ENCODE measurements at places on chromosomes 6 and 20.
A peak's percentile ranks its signal among the peaks of the same experiment; 100 is the strongest.

DNA sequence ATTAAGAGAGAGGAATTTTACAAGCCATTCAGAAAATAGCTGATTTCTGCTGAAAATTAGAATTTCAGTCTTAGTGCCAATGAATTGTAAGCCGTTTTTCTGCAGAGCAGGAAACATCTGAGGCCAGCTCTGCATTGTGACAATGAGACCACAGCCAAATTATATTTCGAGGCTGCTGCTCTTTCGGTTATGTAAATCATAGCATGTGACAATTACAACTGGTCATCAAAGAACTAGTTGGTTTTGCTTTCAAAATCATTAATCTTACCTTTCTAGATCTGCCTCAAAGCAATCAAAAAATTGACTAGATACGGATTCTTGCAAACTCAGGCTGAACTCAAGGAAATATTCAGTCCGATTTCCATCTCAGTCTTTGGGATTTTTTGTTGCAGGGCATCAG is 33.4 kb upstream of the INSM1 start:
- no peak for DNase-seq

DNA sequence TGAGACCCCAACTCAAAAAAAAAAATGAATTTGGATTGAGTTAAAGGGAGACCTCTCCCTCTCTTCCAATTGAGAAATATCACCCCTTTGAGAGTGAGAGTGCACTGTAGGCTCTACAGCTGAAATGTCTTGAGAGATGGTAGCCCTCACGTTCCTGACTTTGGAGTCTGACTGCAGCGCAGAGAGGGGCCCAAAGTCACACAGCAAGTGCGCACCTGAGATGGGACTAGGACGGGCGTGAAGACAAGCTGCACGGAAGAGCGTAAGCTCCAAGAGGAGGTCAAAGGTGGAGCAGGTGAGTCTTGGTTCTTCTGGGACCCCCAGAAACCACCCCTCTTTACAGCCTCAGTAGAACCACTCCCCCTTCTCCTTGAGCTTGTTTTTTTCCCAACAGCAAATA is 643 bp downstream of the SLA2 start:
- no peak for DNase-seq

DNA sequence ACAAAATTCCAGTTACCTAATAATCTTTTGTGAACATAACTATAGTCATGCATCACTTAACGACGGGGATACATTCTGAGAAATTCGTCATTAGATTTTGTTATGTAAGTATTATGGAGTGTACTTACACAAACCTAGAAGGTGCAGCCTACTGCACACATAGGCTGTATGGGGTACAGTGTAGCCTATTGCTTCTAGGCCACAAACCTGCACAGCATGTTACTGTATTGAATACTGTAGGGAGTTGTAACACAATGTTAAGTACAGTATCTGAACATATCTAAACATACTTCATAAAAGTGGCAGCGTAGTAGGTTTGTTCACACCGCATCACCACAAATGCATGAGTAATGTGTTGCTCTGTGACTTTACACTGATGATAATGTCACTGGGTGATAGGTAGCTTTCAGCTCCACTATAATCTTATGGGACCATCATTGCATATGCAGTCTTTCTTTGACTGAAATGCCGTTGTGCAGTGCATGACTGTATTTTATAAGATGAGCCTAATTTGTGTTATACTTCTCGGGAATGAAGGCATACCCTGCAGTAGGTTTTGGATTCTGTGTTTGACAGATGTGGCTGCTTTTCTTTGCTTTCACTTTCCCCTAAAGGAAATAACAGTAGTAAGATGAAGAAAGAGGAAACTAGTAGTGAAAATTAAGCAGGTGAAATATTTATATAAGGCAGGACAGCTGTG is 365.6 kb downstream of the FARS2 start:
- no peak for DNase-seq

GRCh38 chr6:12442455-12442854 is 152.3 kb downstream of the EDN1 start:
- DNase-seq: no peak

- DNase-seq: peak; percentile 89
Observed at GRCh38 chr6:152982904-152983636, at the start of gene FBXO5. FBXO5 (minus strand) TSS chr6:152983041; CDS start chr6:152982959, 82 bp downstream.

- DNase-seq: no peak
Observed at GRCh38 chr6:42099340-42100028, 42.9 kb downstream of the C6orf132 start.

DNA sequence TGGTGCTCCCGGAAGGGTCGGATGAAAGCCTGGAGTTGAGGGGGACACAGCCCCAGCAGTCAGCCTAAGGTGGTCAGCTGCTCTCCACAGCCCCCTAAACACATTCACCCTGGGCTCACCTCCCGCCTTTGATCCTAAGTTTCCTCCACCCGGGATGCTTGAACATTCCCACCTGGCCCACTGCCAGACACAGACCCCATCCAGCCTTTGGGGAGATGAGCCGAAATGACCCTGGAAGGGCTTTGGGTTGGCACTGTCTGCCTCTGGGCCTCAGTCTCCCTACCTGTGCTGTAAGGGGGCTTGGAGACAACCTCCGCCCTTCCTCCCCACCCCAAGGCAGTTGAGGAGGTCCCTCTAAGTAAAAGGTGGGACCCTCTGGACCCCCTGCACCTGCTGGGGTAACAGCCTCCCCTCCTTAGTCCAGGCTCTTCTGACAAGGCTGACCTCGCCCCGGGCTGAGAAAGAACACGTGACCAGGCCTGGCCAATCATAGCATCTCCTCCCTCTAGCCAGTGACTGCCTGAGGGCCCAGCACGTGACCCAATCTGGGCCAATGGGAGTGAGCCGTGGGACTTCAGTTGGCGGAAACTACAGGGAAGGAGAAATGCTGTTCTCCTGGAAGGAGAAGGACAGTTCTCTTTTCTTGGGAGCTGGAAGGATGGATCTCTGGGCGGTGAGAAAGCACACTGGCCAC is 16.9 kb upstream of the UBE2V1 start:
- no peak for DNase-seq

DNA sequence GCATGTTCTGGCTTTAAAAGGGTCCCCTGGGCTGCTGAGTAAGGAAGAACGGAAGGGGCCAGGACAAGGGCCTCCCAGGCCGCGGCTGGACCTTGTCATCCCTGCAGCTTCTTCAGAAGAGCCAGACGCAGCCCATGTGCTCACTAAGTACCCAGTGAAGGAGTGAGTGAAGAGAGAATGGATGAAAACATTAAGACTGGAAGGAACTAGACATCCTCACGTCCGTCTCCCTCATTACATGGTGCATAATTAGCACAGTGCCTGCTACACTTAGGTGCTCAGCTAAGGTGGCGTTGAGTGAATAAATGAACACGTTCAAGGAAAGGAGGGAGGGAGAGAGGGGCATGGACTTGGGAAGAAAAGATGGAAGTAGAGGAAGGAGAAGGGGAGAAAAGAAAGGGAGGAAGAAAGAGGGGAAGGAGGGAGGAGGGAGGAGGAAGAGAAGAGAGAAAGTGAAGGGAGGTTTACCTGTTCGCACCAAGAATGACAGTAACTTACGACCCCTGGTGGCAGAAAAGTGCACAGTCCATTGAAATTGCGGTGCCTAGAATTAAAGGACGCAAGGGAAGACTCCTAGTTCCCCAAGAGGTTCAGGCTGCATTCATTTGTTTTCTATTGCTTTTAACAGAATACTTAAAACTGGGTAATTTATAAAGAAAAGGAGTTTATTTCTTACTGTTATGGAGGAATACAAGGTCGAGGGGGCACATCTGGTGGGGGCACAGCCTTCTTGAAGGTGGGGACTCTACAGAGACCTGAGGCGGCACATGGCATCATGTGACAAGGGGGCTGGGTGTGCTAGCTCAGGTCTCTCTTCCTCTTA is 8.0 kb downstream of the TP53RK start:
- peak; percentile 34 for DNase-seq

- no peak for DNase-seq
Observed at GRCh38 chr6:34953061-34954025, 64.3 kb downstream of the ANKS1A start.

DNA sequence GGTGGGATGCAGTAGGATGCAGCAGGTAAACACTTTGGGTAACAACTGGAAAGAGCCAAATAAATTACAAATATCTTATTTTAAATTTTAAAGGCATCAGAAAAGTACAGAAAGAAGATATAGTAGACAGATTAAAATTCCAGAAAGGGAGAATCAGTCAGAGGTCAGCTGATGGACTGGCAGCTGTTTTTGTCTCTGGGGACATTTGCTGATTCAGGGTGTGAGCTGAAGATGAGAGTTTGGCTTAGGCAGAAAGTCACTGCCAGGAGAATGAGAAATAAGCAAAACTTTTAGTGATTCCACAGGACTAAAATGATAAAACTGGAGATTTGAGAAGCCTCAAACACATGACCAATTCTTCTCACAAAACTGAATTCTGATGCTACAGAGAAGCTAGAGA is 39.5 kb downstream of the AHI1 start:
- no peak for DNase-seq

- DNase-seq: no peak
Observed at GRCh38 chr6:144413418-144413817, 128.3 kb downstream of the UTRN start.

DNA sequence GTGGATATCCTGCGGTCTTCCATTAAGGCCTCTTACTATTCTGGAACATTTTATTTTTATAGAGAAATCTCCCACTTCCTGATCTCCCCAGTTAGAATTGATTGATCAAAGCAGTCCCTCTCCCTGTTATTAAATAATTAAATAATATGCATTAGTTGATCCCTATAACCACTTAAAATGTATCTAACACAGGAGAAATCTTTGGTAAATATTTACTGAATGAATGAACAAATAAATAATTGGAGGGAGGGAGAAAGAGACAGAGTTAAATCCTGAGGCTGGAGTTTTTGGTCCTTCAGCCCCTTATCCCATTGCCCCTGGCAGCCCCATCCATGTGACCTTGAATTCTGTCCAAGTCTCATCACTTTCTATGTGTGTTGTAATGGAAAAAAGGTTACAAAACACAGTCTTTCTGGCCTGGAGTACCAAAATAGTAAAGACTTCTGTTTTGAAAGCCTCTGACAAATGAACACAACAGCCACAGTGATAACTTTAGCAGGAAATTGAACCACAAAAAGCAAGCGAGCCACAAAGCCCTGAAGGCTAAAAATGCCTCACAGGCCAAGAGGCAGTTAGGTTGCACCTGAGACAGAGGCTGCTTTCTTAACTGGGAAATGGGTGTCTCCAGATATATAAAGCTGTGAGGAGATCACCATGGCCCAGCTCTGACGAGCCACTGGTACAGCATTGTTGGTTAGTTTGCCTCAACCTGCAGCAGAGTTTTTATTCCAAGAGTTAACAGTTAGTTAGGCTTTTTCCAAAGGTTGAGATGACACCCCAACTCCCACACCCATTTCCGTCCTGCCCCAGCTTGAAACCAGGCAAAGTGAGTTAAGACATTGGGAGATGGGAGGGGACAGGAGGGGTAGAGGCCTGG is 11.3 kb downstream of the NT5E start:
- no peak for DNase-seq

GRCh38 chr6:74826263-74826662 is 379.6 kb downstream of the COL12A1 start:
- DNase-seq: no peak
